ENCODE measurements at places on chromosomes 4 and X.

GRCh38 chr4:6873291-6873690, 36.3 kb upstream of the TBC1D14 start:
- no peak for DNase-seq

- DNase-seq = no peak
Observed at GRCh38 chr4:101649790-101650515, 140.6 kb upstream of the BANK1 start.

- no peak for DNase-seq
Observed at GRCh38 chr4:7195546-7196287, 3.4 kb downstream of the SORCS2 start.

- no peak for DNase-seq
Observed at GRCh38 chr4:45349859-45350258, 623.5 kb upstream of the GNPDA2 start.

DNA sequence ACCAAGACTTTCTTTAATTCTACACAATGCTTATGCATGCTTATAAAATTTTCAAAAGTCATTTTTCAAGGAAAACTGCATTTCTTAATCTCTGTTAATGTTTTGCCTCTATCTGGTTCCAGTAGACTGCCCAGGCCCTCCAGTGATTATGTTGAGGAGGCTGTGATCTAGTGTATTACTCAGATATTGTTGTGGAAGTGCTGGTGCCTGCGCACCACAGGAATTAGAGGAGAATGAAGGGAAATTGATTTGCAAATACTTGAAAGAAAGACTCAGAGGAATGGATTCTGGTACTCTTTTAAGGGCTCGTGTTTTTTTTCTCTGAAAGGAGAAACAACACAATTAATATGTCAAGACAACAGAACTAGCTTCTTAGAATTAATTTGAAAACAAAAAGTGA, 1015.1 kb downstream of the RPA4 start:
- DNase-seq = no peak

- DNase-seq = no peak
Observed at GRCh38 chr4:147864607-147865006, 132.7 kb downstream of the ARHGAP10 start.

GRCh38 chr4:141810712-141811375, 174.5 kb downstream of the IL15 start:
- DNase-seq = no peak

GRCh38 chr4:158139086-158139485, 33.7 kb downstream of the GASK1B start:
- DNase-seq = no peak

DNA sequence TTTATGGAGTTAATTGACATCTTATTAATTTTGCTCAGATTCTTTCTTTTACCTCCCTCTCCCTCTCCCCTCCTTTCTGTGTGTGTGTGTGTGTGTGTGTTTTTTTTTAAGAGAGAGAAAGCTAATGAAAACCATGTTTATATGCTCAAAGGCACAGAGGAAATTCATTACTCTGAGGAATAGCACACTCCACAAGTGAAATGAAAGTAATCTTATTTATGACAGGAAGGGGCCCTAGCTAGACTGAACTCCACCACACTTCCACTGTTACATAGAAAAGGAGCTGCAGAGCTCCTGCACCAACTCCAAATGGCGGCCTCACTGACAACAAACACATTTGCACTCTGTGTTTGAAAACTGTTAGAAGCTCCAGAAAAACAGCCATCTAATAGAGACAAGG, 150.6 kb downstream of the RASL11B start:
- no peak for DNase-seq

DNA sequence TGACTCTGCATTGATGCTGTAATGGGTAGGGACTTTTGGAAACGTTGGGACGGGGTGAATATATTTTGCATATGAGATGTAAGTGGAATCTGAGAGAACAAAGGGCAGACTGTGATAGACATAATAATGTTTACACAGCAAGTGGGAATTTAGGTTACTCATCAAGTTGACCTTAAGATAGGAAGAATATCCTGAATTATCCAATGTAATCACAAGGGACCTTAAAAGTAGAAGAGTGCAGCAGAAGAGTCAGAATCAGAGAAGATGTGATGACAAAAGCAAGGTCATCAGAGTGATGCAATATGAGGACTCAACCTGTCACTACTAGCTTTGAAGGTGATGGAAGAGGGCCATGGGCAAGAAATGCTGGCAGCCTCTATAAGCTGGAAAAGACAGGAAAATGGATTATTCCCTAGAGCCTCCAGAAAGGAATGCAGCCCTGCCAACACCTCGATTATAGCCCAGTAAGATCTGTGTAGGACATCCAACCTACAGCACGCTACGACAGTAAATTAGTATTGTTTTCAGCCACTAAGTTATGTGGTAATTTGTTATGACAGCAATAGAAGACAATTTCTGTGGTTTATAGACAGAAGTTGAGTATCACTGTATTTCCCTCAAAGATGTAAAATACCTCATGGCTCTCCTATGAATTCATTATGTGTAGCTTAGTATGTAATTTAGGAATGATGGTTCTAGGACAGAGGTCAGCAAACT, 26.4 kb downstream of the MORC4 start:
- DNase-seq = no peak

- no peak for DNase-seq
Observed at GRCh38 chr4:53059256-53059655, 197.1 kb downstream of the RASL11B start.

DNA sequence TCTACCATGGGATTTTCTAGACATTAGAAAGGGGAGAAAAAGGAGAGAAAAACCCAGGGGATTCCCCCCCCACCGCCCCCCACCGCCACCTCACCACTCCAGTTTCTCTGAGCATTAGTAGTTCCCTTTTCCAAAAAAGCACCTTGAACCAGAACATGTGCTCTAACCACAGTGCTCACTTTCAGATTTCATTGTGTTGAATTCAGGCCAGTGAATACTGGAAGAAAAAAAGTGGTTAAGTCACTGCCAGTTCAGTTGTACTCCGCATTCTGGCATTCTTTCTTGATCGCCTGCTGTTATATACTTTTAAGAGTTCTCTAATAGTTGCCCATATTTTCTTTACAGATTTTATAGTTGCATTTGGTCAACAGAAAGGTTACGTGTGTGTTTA, 40.9 kb downstream of the JADE3 start:
- peak; percentile 67 for DNase-seq

GRCh38 chrX:46967547-46967946, 55.3 kb downstream of the JADE3 start:
- DNase-seq = no peak

GRCh38 chrX:108138814-108139702, 47.5 kb downstream of the ATG4A start:
- DNase-seq = no peak

GRCh38 chr4:121485190-121485804, 104.5 kb upstream of the QRFPR start:
- DNase-seq = no peak

DNA sequence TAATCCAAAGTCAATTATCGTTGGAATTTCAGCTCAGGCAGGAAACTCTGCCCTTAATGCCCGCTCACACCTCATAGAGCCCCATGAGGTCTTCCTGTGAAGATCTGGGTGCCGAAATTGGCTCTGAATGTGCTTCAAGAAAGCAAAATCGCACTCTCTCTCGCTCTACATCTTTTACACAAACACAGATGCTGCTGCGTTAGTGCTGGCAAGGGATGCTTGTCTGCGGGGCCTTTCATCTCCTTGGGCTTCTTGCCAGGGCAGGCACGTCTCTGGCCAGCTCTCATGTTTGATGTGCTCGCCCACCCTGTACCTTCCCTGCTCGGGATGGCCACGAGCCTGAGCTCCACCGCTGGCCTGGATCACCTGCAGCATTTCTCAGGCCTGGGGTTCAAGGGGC, 66.5 kb downstream of the CLCN4 start:
- no peak for DNase-seq

DNA sequence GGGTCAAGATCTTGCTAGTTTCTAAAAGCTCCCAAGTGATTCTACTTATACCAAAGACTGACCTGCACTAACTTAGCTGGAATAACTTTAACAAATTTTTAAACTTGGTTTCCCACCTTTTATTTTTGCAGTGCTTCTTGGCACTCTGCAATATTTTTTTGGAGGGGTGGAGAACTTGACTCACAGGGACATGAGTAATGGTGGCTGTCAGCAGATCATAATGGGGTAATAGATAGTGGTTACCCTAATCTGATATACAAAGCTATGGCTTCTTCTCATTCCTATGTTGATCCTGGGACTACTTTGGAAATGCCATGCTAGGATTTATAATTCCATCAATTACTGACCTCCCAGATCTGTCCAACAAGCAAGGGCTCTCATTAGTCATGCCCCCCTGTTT, 295.7 kb downstream of the GPAT3 start:
- no peak for DNase-seq

DNA sequence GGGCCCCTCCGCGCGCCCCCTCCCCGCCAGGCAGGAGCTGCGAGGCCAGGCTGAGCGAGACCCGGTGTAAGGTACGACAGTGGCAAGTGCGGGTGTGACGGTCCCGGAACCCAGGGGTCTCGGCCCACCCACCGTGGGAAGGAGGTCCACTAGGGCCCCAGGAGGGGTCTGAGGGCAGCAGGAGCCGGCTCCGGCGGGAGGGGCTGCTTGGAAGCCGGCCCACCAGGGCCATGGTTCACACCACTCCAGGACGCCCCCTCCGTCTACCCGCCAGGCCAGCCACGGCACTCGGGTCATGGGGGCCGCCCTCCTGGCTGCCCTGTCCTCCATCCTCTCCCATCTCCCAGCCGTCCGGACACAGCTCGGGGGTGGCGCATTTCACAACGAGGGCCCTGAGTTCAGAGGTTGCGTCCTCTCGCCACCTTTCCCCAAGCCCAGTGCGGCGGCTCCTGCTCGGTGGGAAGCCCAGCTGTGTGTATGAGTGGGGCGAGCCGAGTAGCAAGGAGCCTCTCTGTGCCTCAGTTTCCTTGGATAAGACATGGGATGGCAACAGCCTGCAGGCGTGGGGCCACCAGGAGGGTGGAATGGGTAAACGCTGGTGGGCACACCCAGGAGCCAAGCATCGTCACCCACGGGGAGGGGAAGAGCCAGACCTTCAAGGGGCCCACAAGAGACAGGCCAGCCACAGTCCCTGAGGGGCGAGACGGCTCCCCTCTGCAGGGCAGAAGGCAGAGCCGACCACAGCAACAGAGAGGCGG, 81.3 kb downstream of the FAM53A start:
- DNase-seq = no peak

GRCh38 chrX:9233141-9233540, 199.2 kb upstream of the FAM9B start:
- no peak for DNase-seq

DNA sequence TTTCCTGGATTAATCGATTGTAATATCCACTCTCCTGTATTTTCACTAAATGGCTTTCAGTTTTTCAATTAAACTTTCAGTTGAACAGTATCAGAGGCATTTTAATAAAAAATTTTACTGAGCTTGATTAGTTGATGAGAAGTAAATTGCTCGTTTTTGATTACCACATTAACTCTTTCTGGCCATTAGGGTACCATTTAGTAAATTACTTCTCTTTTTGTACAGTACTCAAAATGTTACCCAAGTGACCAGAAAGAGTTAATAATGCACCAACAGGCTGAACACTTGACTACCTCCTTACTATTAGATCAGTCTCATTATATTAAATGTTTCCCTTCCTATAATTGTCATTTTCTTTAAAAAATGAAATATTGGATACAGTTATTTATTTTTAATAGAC, 289.2 kb downstream of the TENM3 start:
- no peak for DNase-seq

- no peak for DNase-seq
Observed at GRCh38 chrX:65574356-65574755, 39.8 kb upstream of the LAS1L start.

GRCh38 chr4:64584981-64585557, 175.8 kb upstream of the TECRL start:
- peak; percentile 64 for DNase-seq

DNA sequence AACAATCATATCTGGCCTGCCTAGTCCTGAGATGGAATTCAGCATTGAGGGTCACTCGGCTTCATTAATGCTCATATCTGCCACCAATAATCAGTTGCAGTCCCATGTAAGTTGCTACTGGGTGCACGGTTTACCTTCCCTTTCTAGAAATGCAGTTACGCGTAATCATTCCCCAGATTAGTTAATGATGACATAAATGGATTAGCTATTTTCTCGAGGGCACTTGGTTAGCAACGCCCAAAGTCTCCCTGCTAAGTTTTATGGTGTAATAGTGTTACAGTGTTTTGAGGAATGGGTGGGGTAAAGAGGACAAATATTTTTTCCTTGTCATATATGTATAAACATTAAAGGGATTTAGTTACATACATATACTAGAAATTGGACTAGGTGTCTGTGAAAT, 118.8 kb downstream of the MID1 start:
- DNase-seq = no peak

DNA sequence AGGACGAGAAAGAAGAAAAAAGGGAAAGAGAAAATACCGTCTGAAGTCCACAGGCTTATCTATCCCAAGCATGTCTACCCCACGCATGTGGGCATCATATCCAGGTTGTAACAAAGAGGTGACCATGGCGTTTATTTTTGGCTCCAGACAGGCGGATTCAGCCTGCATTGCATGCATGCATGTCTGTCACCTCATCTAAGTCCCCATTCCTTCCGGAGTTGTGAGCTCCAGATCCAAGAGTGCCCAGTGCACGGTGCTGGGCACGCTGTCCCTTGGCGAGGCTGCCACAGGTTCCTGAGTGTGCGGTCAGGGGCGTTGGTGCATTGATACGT, 905 bp upstream of the GALNTL6 start:
- DNase-seq = no peak

DNA sequence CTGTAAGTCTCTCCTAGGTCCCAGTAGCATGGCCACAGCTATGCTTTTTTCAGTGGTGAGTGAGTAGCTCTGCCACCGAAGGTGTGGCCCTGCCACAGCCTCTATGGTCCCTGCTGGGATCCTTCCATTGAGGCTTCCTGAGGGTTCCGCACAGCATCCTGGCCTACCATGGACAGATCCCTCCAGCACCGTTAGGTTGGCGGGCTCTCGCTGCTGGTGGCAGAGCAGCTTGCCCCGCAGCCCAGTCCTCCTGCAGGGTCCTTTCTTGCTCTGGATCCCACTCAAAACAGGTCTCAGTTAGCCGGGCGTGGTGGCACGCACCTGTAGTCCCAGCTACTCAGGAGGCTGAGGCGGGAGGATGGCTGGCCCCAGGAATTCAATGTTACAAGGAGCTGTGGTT, 2.4 kb upstream of the PDZD4 start:
- DNase-seq = no peak

DNA sequence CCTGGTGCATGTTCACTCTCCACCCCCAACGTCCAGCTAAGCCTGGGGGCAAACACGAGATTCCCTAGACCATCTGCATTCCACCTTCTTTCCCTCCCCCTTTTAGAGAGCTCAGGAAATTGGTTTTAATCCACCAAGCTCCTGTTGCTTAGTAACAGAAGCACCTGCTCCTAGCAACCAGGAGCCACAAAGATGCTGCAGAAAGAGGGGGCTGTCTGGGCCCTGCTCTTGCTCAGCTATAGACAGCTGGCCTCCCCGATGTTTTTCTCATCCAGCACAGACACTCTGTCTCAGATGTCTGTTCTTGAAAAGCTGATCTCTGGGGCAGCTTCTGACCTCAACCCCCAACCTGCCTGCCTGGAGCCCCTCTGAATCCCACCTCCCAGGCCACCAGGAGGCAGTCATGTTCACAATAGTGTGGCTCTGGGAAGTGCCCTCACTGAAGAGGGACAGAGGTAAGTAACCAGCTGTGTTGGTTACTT, 71.5 kb downstream of the SLC16A2 start:
- DNase-seq = no peak

GRCh38 chr4:153798901-153799693, 10.2 kb upstream of the SFRP2 start:
- DNase-seq = no peak

- peak; percentile 44 for DNase-seq
Observed at GRCh38 chr4:48315728-48316630, 25.4 kb upstream of the SLAIN2 start.

GRCh38 chrX:155662282-155662681, 49.5 kb upstream of the TMLHE start:
- peak; percentile 21 for DNase-seq

- DNase-seq = peak; percentile 82
Observed at GRCh38 chr4:23972187-23972586, 82.3 kb upstream of the PPARGC1A start.

All from MM.1S (cell line).